Muscle of back (tissue), 13 donors: ENCODE measurements at places on chromosomes 11 and 22.
A peak's percentile ranks its signal among the peaks of the same experiment; 100 is the strongest.

DNA sequence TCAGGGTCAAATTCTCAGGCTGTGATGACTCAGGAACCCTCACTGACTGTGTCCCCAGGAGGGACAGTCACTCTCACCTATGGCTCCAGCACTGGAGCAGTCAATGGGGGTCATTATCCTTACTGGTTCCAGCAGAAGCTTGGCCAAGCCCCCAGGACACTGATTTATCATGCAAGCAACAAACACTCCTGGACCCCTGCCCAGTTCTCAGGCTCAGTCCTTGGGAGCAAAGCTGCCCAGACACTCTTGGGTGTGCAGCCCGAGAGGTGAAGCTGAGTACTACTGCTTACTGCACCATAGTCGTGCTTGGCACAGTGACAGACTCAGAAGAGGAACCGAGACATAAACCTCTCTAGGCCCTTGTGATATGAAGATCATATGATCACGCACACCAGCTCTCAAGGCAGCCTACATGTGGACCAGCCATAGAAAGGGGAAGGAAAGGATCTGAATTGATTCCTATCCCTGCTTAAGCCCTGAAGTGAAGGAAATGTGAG lies 58.2 kb downstream of the ZNF280B start:
- DNase-seq, result peak; percentile 20

GRCh38 chr22:40366068-40366467 lies 4.3 kb upstream of the SGSM3 start:
- DNase-seq, result no peak

- DNase-seq, result no peak
Observed at GRCh38 chr11:6110011-6110410, 2.5 kb downstream of the OR56B4 start.

GRCh38 chr22:29233277-29233877 lies 27.7 kb downstream of the EMID1 start:
- no peak for DNase-seq

DNA sequence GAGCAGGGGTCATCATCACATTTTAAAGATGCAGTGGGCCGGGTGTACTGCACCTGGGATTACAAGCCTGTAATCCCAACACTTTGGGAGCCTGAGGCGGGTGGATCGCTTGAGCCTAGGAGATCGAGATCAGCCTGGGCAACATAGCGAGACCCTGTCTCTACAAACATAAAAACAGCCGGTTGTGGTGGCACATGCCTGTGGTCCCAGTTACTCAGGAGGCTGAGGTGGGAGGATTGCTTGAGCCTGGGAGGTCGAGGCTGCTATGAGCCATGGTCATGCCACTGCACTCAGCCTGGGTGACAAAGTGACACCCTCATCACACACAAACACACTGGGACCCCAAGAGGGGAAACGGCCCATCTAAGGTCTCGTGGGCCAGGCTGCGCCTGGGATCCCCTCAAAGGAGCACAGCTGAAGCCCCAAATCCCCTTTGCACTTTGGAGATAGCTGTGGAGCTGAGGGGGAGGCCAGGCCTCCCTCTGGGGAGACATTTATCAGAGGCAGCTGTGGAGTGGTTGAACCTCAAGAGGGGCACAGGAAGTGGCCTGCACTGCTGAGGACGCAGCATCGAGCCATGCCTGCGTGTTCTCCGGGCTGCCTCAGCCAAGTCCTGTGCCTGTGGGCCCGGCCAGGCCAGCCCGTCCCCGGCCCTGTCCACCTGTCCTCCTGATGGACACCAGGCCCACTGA lies 27.5 kb downstream of the OSBPL5 start:
- no peak for DNase-seq

DNA sequence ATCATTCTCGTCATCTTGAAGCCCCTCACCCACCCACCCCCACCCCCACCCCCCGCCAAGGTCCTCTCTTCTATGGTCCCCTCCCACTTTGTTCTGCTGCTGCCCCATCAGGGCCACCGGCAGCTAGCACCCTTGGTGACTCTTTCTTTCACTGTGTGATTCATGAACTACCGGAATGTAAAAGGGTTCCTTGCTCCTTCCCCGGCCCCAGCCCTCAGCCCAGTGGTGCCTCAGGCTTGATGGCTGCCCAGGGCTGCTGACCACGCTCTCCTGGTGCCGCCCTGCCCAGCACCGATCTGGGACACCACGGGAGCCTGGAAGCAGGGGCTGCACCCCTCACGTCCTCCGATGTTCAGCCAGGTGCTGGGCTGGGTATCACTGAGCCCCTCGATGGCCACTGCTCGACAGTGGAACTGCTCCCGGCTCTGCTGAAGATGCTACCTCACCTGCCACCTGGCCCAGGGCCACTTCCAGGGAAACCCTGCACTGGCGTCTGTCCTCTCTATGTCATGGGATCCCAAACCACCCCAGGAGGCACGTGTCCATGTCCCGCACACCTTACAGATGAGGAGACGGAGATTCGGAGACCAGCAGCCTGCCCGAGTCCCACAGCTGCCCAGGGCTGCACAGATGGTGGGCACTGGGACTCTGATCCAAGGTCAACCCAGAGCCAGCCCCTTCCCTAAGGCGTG lies 39.7 kb downstream of the IGLL5 start:
- DNase-seq, result no peak

DNA sequence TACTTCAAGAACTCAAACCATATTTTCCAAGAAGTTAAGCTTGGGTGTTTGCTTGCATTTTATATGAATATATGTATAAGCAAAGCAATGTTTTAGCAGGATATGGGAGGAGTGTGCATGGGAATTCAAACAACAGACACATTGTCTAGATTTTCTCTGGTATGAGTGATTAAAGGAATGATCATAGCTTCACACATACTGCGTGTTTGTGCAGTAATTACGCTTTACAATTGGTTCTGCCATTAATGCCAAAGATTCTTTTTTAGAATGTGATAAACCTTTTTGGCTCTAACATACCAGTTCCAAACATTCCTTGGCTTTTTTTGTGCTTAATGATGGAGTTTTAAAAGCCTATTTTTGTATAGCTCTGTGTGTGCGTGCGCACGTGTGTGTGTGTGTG lies 54.0 kb downstream of the CCDC34 start:
- no peak for DNase-seq

GRCh38 chr11:33723238-33723881 lies 12.9 kb downstream of the CD59 start:
- DNase-seq, result no peak

DNA sequence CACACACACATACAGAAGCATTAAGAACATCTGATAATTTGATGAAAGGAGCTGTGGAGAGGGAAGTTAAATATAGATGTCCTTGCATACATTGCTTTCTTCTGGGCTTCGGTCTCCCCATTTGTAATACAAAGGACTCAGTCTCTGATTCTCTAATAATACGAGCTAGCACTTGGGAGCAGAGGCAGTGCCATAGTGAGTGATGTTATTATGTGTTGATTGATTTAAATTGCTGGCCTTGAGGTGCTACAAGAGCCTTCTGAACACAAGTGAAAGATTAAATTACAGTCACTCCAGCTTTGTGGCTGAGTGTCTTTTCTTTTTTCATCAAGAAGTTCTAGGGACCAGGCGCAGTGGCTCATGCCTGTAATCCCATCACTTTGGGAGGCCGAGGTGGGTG lies 61.5 kb upstream of the HMGXB4 start:
- no peak for DNase-seq

- peak; percentile 25 for DNase-seq
Observed at GRCh38 chr11:17978553-17979287, 34.1 kb downstream of the SERGEF start.

DNA sequence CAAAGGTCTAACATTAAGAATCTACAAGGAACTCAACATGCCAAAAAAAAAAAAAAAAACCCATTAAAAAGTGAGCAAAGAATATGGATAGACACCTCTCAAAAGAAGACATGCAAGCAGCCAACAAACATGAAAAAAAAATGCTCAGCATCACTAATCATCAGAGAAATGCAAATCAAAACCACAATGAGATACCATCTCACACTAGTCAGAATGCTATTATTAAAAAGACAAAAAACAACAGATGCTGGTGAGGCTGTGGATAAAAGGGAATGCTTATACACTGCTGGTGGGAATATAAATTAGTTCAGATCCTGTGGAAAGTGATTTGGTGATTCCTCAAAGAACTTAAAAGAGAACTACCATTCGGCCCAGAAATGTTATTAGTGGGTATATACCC lies 257.7 kb upstream of the PLET1 start:
- DNase-seq, result no peak

DNA sequence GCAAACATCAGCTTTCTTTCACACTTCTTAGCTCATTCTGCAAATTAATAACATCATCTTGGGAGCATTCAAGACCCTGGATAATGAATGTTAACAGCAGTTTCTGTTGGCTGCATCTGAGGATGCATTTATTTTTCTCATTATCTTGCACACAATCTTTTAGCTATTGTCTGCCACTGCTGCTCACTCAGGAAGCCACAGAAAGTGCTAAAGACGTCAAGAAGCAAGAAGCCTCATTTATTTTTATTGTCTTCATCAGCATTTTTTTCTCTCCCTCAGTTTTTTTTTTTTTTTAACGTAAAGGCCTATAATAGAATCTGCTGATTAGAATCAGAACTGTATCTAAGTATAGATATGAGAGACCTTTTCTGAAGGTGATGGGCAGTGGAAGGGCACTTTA lies 1339.4 kb downstream of the FAM181B start:
- DNase-seq, result no peak

DNA sequence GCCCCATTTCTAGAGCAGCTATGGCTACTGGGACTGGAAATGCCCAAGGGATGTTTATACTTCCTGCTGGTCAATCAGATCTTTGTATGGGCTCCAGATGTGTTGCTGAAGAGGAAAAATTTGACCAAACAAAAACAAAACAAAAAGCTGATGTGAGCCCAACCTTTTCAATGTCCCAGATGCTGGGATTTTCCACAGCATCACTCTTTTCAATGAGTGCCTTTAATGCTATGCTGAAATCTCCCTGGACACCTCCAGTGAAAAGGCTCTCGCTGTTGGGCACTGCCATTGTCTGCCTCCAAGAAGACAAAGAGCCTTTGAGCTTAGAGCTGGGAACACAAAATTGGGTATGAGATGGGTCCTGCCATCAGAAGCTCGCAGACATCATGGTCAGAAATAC lies 671.9 kb downstream of the NTM start:
- DNase-seq, result no peak

DNA sequence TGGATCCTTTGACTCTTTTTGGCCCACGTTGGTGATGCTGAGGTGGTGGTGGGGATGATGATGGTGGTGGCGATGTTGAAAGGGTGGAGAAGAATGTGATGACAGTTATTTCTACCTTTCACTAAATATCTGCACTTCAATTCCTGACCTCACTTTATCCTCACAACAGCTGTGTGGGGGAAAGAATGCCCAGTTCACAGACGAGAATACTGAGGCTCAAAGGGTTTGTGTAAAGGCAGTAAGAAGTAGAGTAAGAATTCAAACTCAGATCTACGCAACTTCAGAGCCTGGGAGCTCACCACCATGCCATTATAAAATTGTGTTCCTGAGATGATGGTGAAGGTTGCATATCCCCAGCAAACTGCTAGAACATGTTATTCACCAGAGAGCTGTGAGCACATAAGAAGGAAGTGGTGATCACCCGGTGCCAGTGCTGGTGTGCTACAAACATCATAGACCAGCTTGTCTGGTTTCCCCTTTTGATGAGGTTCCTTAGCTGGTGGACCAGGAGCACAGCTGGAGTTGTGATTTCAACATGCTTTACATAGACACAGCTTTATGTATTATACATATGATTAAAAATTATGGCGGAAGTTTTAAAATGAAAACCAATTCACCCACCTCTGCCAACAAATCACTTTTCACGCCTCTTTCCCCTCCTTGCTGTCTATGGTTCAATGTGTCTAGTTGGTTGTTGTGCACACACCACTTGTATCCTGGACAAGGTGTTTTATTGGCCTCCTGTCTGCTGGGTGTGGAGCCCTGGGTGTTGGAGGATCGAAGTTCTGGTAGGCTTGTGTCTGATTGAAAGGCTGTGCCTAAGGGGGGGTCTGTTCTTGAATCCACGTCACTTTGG lies 6.2 kb downstream of the ST14 start:
- DNase-seq, result no peak

GRCh38 chr11:126159719-126160344 lies 51.6 kb downstream of the RPUSD4 start:
- no peak for DNase-seq
